Suppressor macrophage (primary cell): ENCODE measurements at places on chromosomes 3 and 15.

- DNase-seq = no peak
Observed at GRCh38 chr3:32404714-32405113, 13.1 kb downstream of the CMTM7 start.

DNA sequence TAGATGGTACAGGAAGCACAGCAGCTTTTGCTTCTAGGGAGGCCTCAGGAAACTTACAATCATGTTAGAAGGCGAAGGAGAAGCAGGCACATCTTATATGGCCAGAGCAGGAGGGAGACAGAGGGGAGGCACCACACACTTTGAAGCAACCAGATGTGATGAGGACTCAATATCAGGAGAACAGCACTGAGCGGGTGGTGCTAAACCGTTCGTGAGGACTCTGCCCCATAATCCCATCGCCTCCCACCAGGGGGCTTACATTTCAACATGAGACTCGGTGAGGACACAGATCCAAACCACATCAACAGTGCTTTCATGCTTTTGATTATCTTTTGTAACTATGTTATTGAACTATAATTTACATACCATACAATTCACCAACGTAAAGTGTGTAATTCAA is 7.6 kb upstream of the TMEM44 start:
- no peak for DNase-seq

DNA sequence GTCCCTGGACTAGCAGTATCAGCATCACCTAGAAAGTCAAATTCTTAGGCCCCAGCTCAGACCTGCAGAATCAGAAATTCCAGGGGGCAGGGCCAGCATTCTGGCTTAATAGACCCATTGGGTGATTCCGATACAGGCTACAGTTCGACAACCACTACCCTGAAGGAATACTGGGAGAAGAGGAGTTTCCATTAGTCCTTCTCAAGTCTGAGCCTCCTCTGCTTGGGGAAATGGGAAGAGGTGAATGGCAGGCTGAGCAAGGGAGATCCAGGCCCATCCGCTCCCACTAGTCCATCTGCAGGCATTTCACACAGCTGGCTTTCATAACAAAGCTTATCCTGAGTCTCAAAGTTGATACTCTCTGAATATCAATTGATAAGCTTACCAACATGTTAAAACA is 69.1 kb downstream of the MECOM start:
- no peak for DNase-seq

DNA sequence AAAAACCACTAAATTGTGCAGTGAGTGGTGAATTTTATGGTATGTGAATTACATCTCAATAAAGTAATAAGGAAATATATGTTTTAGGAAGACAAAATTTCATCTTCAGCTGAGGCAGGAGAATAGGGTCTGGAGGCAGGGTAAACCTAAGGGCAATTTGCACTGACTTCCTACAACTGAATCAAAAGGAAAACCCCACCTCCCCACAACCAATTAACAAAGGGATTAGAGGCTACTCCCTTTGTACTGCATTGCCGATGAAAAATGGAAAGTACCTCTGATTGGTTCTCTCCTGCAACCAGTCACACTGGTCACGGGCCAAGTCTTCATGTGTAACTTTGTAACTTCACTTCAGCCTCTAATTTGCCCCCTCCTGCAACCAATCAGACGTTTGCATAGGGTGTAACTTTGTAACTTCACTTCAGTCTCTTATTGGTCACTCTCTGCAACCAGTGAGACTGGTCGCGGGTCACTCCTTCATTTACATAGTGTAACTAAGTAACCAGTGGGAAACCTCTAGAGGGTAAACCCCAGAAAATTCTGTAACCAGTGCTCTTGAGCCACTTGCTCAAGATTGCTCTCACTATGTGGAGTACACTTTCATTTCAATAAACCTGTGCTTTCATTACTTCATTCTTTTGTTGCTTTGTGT is 244.5 kb downstream of the CNTN4 start:
- DNase-seq = no peak

DNA sequence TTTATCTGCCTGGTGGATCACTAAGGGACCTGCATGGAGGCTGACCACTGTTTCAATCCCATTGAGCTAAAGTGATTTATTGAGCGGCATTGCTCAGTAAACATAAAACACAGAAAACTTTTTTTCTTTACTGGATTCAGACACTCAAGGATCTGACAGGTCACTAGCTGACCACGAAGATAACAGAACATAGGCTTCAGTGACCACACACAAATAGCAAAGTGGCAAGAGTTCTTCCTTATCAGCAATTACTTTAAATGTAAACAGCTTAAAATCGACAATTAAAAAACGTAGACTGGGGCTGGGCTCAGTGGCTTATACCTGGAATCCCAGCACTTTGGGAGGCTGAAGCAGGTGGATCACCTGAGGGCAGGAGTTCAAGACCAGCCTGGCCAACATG is 48.7 kb downstream of the STAG1 start:
- DNase-seq = no peak

DNA sequence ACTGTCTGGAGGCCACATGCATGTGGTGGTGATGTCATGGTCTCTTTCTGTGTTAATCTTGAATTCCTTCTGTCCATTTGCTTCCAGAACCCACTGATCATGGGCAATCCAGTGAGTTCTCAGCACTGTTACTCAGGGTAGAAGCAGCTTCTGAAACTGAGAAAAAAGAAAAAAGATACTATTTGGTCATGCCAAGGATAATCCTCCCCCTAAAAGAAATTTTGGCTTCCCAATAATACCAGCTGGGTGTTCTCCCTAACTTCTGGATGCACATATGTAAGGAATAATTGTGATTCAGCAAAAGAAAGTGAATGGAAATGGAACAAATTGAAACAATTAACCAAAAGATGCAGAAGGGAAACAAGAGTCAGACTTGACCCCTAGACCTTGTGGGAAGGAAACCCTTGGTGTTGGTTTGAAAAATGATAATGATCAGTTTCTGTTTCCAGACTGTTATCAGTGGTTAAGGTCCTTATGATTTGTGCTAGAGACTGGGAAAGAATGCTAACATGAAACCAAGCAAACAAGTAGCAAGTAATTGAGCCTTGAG is 92.3 kb downstream of the RBMS3 start:
- DNase-seq = no peak

DNA sequence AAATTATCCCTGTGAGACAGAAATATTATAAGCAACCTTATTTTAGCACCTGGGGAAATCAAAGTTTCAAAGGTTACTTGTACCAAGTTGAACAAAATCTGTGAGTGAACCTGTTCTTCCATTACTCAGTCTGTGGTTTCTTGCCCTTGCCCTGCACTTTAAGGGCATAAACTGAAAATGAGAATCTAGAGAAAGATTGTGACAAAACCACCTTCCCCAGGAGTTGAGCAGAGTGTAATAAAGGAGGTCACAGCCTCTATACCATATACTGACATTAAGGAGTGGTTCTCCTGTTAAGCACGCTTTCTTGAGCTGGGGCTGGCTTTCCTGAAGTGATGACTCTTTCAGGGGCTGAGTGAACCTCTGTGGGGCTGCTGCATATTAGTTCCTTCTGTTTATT is 143.4 kb downstream of the PDCD6IP start:
- no peak for DNase-seq

GRCh38 chr15:44729408-44730127 is 6.8 kb upstream of the TRIM69 start:
- DNase-seq = peak; percentile 52

DNA sequence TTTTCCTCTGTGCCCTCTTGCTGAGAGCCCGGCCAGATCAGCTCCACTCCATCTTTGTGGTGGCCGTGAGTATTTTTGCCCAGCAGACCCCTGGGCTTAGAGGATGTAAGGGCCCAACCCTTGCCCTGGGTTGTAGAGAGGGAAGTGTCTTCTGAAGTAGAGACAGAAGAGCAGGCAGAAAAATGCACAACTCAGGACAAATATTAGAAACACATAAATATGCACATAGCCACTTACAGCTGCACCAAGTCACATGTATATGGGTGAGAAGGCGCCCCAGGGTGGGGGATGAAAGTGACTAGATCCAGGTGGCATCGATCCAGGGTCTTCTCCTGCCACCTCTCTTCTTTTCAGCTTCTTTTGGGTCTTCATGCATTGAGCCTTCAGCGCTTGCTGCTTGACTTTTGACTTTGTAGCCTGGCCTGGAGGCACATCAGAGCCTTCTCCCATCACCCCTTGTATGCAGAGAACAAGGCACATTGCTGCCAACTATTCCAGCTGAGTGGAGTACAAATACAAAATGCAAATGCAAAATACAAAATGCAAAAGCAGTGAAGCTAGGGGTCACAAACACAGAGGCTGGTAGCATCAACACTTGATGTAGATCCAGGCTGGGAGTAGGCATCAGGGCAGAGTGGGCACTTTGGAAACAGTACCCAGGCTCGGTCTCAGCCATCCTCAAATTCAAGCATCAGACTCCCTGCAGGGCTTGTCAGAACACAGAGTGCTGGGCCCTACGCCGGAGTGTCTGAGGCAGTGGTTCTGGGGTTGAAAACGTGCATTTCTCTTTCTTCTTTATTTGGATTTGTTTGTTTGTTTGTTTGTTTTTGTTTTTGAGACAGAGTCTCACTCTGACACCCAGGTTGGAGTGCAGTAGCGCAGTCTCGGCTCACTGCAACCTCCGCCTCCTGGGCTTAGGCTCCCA is 133.0 kb downstream of the ASB7 start:
- DNase-seq = no peak

DNA sequence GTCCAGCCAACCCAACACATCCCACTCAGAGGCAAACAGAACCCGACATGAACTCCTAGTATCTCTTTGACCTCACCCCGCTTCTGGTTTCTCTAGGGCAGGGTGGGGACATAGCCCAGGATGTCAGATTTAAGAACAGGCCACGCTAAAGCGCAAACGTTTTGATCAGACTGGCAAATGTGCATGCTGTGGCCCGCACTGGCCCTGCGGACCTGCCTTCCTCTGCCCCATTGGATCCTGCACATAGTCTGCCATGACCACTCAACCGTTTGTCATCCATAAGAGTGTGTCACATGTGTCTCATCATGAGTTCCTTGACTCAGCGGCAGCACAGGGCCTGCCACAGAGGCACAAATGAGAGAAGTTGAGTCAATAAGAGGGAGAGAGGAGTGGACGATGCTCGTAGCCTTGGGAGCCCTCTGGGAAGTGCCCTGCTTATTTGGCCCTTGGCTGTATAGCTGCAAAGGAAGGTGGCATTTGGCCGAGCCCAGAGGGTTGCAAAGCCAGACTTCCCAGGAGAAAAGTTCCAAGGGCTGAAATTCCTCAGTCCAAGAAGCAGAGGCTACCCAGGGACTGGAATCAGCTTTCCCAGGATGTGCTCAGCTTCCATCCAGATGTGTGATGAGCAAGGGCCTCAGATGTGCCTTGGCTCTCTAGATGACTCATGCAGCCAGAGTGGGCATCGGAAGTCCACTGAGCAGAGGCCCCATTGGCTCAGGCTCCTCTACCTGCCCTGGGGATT is 55.5 kb upstream of the SLCO2A1 start:
- no peak for DNase-seq

GRCh38 chr15:75353604-75354003 is 6.8 kb downstream of the NEIL1 start:
- no peak for DNase-seq

DNA sequence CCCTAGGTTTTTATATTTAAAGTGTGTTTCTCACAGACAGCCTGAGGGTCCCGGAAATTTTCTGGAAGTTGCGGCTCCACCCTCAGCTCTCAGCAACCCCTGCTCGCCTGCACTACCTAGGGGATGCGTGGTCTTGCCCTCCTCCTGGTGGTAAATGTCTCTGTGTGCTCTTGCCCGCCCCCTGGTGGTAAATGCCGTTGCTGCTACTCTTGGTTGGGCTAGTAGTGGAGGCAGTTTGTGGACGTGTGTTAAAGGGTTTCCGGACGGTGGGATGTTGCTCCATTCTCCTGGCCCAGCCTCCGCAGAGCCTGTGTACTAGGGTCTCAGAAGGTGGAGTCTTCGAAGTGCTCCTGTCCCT is 27.4 kb downstream of the STOML1 start:
- peak; percentile 90 for DNase-seq

- no peak for DNase-seq
Observed at GRCh38 chr3:170240671-170241070, 18.4 kb downstream of the PRKCI start.

DNA sequence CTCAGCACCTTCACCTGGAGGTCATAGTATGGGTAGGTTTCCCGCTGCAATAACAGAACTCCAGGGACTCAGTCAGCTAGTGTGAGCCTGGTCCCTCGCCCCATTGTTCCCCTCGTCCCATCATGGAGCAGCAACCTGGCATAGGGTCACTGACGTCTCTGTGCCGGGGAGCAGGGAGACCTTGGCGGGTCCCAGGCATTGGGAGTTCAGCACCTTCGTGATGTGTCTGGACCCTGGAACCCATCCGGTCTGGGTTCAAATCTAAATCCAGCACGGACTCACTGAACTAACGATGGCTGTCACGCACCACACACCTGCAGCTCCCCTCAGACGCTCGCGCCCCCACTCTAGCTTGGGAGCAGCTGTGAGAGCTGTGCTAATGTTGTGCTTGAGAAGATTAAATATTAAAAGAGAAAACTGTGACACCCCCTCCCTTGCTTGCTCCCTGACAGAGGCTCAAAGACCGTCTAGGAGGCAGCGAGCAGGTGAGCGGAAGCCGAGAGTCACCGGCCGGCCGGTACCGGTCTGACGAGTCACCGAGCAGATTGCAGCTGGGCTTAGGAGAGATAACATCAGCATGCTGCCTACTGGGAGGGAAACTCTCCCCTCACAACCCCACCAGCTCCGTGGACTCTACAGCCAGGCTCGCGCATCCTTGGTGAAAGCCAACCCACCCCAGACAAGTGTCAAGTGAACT is 742 bp downstream of the PLA2G4F start:
- no peak for DNase-seq

- no peak for DNase-seq
Observed at GRCh38 chr15:36004891-36005490, 459.0 kb upstream of the DPH6 start.
